Left renal cortex interstitium (tissue), 4 donors: ENCODE measurements at places on chromosomes 7 and 10.

DNA sequence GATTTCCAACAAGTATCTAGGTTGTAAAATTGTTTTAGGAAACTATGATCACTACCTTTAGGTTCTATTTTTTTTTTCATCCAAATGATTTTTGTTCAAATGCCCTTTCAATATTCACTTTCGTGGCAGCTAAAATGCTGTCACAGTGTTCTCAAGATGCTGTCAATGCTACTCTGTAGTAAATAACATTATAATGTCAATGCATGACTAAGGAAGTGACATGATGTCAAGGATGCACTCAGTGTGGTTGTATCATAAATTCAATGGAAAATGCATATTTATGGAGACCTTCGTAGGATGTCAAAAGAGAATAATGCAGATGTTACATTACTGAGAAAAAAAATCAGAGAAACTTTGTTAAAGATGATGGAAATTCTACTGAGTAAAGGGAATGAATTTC, 673.8 kb downstream of the ANKRD7 start:
- no peak for DNase-seq

DNA sequence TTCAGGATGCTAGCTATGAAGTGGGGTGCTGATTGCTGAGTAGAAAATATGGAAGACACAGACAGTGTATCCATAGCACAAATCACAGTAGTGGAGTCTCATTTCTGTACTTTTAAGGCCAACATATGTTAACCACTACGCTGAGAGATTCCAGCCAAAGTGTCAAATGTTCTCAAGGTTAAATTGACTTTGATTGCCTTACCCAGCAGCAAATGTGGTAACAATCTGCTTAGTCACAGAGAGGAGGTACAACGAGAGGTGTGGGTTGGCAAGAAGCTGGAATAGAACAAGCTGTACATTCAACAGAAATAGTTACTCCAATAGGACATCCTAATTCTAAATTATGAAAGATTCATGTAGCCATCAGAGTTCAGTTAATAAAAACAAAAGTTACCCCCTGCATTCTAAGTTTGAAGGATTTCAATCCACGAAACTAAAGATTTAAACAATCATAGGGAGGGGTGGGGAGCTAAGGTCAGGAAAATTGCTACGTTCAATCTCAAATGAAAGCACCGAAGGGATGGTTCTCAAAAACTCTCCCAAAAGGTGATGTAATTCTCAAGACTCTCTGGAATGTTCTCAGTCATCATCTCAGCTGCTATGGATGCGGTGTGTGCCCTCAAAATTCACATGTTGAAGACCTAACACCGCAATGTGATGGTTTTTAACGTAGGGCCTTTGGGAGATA, 137.0 kb downstream of the ETV1 start:
- DNase-seq, result no peak

- no peak for DNase-seq
Measured at GRCh38 chr7:83514977-83515376, 134.0 kb downstream of the SEMA3E start.

GRCh38 chr10:44279426-44280126, 105.3 kb downstream of the CXCL12 start:
- no peak for DNase-seq

DNA sequence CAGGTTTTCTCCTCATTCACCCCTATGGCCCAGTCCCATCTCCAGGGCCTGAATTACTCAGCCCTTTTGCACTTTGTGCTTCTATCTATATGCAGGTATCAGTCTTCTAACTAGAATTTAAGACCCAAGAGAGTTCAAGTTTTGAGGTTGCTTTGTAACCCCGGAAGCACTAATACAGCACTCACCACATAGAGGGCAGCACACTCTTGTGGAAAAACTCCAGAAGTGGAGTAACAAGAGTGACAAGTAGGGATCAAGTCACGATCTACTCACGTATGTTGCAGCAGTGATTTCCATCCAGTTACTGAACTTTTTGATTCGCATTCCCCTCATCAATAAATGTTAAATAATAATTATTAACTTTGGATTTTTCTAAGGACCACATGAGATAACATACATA, 151.0 kb downstream of the CHCHD3 start:
- DNase-seq, result no peak

DNA sequence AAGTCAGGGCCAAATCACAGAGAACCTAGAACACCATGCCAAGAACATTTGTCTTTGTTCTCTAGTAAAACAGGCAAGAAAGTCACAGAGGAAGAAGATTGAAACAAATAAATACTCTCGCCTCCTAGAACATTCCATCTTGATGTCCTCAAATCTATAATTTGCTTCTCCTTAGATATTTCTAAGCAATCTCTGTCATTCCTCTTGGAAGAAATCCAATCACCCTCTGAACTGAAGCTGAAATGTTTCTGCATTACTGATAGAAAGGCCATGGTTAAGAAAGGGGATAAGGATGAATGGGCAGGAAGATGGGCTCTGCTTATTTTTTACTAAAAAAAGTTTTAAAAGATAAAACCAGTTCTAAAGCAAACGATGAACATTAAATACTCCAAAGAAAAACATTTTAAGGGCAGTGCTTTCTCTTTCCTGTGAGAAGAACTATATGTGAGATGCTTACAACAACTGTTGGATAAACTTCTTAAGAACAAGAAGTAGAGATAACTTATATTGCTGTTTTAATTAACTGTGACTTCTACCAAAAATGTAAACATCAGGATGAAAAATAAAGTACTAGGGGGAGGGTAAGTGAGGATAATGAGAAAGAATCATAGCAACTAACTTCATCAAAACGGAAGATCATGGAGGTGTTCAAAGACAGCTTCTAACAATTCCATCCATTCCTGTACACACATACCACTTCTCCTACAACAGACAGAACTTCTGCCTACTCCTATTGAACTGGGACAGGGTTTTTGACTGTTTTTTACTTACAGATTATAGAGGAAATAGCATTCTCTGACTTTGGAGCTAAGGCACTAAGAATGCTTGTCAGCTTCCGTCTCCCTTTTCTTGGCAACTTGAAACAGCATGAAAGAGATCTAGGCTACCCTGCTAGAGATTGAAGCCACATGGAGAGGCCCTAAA, 153.0 kb upstream of the LRRTM3 start:
- DNase-seq, result no peak

- no peak for DNase-seq
Measured at GRCh38 chr10:49177391-49178355, 10.5 kb downstream of the TMEM273 start.

GRCh38 chr7:6443372-6443941, 4.3 kb downstream of the DAGLB start:
- no peak for DNase-seq

DNA sequence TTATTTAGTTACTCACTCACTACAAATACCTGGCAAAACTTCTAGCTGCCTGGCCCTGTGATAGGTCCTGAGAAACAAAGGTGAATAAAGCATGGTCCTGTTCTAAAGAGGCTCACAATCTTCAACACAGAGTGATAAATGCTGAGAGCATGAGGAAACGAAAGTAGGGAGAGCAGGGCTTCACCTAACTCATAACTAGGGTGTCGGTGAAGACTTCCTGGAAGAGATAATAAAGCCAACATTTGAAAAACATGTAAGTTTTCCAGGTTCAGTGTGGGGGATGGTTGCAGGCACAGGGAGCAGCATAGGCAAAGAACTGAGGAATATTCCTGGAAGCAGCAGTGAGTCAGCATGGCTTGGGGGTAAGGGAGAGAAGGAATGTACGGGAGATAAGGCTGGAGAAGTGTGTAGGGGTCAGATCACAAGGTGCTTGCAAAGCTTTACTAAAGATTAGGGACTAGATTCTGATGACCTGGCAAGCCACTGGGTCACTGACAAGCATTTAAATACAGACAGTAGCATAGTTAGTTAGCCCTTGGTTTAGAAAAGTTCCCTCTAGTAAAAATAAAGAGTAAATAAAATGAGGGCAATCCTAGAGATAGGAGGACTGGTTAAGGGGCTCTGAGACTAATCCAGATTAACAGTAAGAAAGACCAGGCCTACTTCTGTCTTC, 5.1 kb downstream of the KEL start:
- DNase-seq, result no peak

- no peak for DNase-seq
Measured at GRCh38 chr10:124827474-124827873, 25.9 kb downstream of the ABRAXAS2 start.

- DNase-seq, result no peak
Measured at GRCh38 chr10:69250041-69250440, 28.3 kb upstream of the HK1 start.

GRCh38 chr10:101896225-101896877, 52.8 kb upstream of the KCNIP2 start:
- no peak for DNase-seq

DNA sequence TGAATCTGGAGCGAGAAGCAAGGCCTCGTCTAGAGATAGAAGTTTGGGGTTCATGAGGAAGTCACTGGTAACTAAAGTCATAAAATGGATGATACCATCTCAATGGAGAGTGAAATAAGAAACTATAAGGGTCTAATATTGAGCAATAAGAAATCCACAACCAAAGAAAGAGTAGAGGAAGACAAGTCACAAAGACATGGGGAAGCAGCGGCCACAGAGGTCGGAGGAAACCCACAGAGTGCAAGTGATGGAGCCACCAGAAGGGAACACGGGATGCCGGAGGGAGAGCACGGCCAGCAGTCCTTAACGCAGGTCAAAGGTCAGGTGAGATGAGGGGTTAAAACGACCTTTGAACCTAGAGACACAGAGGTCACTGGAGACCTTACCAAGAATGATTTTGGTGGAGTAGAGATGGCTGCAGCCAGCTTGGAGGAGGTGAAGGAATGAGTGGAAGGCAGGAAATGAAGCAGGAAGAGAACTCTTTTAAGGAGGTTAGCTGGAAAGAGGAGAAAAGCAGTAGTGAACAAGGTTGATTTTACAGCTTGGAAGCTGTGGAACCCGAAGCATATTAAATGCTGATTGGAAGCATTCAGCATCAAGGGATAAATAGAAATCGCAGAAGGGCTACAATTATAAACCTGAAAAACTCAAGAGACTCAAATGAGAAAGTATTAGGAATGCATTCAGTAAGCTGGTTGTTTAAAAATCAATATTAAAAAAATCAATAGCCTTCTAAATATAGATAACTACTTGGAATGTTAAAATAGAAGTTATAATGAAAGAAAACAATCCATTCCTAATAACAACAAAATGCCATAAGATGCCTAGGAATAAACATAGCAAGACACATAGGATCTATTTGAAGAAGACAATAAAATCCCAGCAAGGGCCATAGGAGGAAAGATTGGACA, 93.7 kb downstream of the SVOPL start:
- no peak for DNase-seq

GRCh38 chr10:129999140-129999539, 35.1 kb upstream of the EBF3 start:
- DNase-seq, result no peak

GRCh38 chr7:41942468-41943093, 239.7 kb upstream of the INHBA start:
- DNase-seq, result peak; percentile 66

GRCh38 chr10:115093776-115094408, 727 bp downstream of the ATRNL1 start:
- no peak for DNase-seq

DNA sequence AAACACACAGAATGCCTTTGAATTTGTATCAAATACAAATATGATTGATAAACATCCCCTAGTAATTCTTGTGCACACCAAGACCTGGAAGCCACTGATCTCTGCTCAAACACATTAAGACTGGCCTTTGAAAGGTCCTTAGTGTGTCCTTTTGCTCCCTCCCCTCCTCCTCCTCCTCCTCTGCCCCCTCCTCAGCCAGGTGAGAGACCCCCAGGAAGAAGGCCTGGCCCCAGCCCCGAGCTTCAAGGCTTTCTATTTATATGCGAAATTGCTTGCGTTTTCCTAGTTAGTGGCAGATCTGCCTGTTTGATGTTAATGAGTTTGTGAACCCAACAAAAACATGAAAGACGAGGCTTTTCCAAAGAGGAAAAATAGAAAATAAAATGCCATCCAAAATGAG, 63.6 kb upstream of the TCF7L2 start:
- DNase-seq, result no peak

- DNase-seq, result no peak
Measured at GRCh38 chr7:44259547-44260457, 59.0 kb downstream of the YKT6 start.

DNA sequence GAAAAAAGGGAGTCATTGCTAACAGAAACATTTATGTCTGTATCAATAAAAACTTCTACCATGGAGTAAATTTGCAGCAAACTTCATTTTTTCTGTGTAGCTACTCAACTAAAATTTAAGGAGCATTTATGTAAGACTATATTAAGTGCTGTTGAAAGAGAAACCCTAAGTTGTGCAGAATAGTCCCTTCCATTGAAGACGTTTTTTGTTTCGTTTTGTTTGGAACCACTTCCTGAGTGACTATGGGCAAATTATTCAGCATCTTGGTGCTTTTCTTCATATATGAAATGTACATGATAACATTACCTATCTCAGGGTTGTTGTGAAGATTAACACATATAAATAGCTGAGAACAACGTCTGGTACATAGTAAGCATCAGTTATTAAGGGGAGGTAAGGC, 24.3 kb downstream of the SEM1 start:
- DNase-seq, result no peak

GRCh38 chr7:136116186-136116585, 139.0 kb upstream of the MTPN start:
- DNase-seq, result no peak

DNA sequence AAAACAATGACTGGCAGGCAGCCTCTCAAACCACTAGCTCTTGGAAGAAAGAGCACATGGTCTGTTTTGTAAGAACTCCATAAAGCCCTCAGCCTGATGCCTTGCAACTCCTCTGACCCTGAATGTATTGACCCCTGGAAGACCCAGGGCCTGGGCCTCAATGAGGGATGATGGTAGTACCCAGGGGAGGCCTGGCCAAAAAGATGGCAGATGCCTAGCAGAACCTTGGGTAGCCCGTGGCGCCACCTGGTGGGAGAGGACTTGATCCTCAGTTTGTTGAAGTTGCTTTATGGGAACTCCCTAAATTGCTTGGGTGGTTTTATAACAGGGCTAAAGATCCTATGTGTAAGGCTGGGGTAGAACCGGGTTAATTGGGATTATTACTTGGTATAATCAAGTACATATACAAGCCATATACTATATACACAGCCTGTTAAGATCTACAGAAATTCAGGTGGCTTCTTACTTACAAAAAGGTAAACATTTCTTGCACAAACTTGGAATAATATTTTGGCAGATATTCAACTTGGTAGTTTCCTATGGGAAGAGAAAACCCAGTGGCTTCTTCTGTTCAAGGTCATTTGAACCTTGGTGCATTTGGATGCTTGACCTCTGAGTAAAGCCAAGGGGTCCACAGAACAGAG, 95.8 kb upstream of the CACUL1 start:
- DNase-seq, result no peak

DNA sequence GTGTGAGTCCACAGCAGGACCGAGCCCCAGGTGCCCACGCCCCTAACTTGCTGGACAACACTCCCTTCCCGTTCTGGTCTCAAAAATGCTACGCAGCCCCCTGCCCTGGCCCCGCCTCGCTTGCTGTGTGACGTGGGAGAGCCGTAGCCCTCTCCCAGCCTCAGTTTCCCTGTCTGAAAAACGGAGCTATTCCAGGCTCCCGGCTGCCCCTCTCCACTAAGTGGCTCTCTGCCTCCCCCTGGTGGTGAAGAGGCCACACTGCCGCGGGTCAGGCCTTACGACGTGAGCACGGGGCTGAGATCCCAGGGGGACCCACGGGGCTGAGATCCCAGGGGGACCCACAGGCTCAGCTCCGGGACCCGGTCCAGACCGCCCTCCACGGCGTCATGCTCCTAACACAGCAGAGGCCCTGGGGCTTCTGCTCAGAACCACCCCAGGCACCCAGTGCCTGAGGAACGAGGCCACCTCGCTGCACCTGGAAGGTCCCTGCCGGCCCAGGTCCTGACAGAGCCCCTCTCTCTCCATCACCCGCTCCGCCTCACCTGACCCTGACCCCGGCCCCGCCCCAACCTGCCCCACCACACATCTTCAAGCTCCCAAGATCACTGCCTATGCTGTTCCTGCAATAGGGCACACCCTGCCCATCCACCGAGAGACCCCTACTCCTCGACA, 26.7 kb downstream of the MICALL2 start:
- DNase-seq, result no peak
